T-helper 2 cell (primary cell): ENCODE measurements at places on chromosomes 2 and 18.
A peak's percentile ranks its signal among the peaks of the same experiment; 100 is the strongest.

DNA sequence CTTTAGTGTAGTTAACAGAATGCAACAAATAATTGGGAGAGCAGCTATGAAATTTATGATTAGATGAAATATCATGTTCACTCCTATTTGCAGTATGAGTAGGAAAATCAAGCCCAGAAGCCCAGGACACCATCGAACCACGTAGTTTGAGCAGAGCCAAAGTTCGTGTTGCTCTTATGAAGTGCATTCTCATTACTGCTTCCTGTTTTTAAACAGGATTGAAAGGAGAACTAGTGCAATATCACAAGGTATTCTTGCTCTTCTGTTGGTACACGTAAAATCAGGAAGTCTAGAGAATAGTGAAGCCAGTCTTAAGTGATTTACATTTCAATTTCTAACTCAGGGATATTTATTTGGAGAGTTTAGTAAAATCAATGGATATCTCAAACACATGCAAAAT lies 21.1 kb downstream of the ARHGAP15 start:
- DNase-seq: no peak

DNA sequence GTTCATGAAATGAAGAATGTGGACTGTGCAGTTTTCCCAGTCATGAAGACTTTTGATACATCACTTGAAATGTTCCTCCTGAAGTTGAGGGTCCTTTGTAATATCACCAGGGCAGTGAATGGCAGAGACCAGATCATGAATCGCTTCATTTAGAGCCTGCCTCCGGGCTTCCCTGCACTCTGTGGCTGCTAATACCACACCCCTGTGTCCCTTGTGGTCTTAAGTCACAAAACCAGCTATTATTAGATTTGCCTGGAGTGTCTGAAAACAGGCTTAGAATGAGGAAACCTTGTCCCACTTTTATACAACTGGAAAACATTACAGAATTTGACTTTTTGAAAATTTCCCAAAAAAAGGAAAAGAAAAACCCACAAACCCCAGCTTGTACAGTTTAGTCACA lies 147.9 kb downstream of the MGAT5 start:
- DNase-seq: no peak

DNA sequence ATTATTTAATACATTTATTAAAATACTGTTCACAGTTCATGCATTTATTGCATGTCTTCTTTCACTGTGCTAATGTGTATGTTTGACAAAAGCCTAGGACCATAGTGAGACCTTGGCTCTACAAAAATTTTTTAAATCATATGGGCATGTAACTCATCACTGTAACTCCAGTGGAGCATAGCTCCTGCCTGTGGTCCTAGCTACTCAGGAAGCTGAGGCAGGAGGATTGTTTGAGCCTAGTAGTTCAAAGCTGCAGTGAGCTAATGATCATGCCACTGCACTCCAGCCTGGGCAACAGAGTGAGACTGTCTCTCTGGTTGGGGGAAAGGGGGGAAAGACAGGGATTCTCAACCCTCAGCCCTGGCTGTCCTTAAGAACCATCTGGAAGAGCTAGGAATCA lies 137.8 kb downstream of the PRKCE start:
- no peak for DNase-seq

GRCh38 chr2:86142436-86143257 lies 36.6 kb downstream of the PTCD3 start:
- DNase-seq: no peak

- DNase-seq: no peak
Measured at GRCh38 chr18:50666536-50666935, 106.6 kb downstream of the MAPK4 start.

GRCh38 chr2:185567940-185568339 lies 170.7 kb upstream of the FSIP2 start:
- DNase-seq: no peak

GRCh38 chr18:65821911-65822310 lies 71.1 kb downstream of the CDH7 start:
- DNase-seq: no peak

DNA sequence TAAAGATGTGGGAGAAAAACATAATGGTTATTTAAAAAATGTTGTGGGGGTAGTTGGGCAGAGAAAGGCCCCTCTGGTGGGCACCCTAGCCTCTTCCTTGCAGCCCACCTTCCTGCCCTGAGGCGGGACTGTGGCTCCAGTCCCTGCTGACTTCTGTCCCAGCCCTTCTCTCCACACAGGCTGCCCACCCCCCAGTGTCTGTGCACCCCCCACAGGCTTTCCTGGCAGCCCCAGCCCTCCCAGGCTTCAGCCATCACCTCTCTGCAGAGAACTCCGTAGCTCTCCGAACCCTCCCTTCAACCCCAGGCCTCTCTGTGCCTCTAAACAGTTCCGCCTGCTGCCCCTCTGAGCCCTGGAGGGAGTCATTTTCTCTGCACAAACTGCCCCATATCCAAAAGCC lies 75.4 kb downstream of the DYSF start:
- DNase-seq: no peak

DNA sequence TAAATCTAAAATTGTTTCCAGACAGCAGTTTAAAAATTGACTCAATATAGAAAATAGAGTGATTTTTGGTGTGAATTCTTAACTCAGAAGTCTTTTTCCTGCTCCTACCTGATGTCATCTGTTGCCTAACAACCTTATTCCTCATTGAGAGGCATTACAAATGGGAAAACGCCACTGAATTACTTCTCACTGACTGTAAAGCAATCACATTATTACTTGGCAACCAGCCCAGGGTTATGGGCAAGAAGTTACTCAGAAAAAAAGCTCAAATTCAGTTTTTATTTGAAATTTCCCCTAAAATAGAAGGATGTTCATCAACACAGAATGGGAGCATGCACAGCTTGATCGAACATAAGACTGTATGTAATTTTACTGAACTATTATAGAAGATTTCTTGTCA lies 201.8 kb upstream of the GULP1 start:
- DNase-seq: no peak

GRCh38 chr18:42196651-42197050 lies 241.6 kb downstream of the PIK3C3 start:
- DNase-seq: no peak

GRCh38 chr2:226079671-226080181 lies 680.2 kb downstream of the NYAP2 start:
- no peak for DNase-seq

DNA sequence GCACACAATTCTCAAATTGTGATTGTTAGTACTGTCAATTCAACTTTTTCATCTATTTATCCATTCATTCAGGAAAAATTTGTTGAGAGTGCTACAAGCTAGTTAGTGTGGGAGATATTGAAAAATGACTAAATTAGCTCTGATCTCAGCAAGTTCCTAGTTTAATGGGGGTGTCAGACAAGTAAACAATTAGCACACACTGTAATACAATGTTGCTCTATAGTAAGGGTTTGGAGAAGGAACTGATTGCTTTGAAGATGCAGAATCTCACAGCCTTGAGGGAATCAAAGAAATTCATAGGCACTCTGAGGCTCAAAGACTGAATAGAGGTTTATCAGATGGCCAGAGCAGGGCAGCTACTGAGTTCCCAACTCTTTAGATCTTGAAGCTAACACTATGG lies 6.8 kb upstream of the CCNYL1 start:
- DNase-seq: no peak

GRCh38 chr2:156346731-156347130 lies 14.2 kb upstream of the NR4A2 start:
- DNase-seq: no peak

DNA sequence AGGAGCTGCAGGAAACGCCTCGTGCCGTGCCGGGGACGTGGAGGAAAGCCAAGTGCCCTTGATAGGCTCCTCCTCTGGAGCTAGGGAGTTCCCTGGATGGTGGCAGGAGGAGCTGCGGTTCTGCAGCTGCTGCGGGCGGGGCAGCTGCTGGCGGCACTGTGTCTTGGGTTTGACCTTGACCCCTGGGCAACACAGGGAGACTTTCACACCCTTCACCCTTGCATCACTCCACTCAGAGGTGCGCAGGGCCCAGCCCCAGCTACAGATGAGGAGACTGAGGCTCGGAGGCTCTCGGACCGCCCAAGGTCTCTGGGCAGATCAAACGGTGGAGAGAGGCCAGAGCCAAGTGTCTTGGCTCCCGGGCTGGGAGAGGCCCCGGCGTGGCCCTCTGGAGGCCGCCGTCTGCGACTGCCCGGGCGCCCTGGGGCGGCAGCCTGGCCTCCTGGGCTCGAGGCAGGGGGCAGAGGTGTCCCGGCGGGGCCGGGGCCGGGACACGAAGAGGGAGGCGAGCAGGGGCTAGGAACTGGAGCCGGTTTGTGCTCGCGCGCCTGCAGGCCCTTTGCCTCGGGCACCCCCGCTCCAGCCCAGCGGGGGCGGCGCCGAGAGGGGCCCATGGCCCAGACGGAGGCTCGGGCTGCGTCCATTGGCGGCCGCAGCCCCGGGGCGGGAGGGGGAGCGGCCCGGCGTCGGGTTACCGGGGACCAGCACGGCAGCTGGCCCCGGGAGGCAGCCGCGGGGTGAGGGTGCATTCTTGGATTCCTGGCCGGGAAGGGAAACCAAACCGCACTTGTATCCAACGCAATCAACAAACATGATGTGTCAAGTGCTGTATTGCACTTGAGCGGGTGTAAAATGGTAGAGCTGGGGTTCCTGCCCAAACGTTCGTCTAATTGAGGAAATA lies 129.6 kb upstream of the SLC1A4 start:
- DNase-seq: no peak

DNA sequence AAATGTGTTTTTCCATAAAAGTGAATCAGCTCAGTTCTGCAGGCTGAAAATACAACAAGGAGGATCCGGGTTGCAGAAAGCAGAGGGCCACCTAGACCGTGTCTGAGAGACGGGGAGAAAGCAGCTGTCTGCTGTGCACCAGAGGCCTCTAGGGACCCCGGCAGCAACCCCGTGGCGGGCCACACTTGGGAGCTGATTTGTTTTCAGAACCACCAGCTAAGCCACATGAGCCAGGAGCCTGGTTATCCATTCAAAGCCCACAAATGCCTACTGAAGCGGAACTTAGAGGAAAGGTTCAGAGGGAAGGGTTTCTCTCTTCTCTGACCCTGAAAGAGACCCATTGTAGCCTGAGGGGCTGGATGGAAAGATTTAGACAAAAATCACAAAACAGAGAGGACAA lies 28.4 kb upstream of the ID2 start:
- DNase-seq: no peak

GRCh38 chr2:150475479-150476250 lies 11.8 kb downstream of the RND3 start:
- DNase-seq: no peak

DNA sequence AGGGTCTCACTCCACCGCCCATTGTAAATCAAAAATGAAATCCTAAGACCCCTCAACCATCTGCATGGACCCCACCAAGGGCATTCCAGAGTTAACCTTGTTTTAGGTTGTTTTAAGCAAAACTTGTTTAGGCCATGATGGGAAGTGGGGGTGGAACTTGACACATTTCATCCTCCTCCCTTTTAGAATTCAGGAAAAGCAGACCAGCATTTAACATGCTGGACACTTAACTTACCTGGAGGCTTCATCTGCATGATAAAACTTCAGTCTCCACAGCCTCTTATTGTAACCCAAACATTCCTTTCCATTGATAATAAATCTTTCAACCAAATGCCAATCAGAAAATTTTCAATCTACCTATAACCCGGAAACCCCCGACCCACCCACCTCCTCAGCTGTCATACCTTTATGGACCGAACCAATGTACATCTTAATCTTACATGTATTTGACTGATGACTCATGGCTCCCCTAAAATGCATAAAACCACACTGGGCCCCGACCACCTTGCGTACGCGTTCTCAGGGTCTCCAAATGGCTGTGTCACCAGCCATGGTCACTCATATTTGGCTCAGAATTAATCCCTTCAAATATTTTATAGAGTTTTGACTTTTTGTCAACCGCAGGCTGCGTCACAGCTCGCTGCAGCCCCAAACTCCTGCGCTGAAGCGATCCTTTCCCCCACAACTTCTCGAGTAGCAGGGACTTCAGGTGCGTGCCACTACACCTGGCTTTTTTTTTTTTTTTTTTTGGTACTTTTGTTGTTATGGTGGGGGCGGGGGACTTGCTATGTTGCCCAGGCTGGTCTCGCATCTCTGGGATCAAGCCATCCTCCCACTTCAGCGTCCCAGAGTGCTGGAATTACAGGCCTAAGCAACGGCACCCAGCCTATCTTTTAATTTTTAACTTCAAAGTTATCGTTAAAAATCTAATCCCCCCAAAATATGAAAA lies 917 bp downstream of the MPPE1 start:
- DNase-seq: no peak

DNA sequence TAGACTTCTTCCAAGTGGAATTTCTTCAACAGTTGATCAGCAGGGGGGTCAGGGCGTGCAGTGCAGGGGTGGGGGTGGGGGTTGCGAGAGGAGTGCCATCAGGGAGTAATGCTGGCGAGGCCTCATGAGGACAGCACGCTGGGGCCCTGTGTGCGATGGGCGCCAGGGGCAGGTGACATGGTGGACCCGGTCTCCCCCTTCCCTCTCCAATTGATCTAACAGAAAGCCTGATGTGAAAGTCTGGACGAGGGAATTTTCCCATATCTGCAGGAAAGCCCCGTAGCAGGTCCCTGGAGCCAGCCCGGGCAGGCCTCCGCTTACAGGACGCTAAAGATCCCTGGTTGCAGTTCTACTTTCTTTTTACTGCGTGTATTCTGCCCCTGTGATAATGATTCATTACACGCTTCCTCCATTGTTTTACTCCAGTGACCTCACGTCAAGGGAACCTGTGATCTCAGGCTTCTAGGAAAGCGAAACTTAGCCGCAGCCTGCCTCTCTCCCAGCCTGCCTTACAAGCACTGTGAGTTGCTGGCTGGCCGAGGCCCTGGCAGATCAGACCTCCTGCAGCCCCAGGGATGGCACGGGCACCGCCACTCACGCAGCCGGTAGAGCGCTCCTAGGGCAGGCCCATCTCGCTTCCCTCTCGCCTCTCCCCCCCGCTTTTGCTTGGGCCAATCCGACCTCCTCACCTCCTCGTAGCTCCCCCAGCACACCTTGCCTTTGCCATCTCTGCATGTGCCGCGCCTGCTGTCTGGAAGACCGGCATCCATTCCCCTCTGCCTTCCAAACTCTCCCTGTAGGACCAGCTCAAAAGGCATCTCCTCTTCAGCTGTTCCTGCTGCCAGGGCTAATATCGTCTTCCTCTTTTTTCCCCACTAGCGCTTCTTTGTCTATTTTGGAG lies 19.2 kb downstream of the NEURL3 start:
- peak; percentile 97 for DNase-seq

GRCh38 chr2:120602251-120602650 lies 133.4 kb upstream of the GLI2 start:
- no peak for DNase-seq

DNA sequence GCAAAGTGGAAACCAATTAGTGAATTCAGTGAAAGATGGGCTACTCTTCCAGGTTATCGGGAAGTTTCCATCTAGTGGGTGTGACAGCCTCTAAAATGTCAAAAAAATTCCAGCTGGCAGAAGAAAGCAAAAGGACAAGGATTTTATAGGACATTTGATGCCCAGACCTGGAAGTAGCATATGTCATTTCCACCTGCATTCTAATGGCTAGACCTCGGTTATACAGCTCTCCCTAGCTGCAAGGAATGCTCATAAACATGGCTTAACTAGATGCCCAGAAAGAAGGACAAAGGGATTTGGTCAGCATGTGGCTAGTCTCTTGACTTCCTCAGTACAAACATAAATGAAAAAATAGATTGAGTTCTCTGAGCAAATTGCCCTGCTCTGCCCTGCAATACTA lies 215.4 kb downstream of the NYAP2 start:
- DNase-seq: no peak

- no peak for DNase-seq
Measured at GRCh38 chr2:54589340-54590215, 133.5 kb downstream of the SPTBN1 start.
